Keratinocyte (primary cell): ENCODE measurements at places on chromosomes 2 and 18.
A peak's percentile ranks its signal among the peaks of the same experiment; 100 is the strongest.

GRCh38 chr2:233311241-233311926 is 3.8 kb downstream of the SAG start:
- DNase-seq: no peak

- DNase-seq: no peak
These were observed 99.9 kb downstream of the DYM start for GRCh38 chr18:49360582-49360981.

DNA sequence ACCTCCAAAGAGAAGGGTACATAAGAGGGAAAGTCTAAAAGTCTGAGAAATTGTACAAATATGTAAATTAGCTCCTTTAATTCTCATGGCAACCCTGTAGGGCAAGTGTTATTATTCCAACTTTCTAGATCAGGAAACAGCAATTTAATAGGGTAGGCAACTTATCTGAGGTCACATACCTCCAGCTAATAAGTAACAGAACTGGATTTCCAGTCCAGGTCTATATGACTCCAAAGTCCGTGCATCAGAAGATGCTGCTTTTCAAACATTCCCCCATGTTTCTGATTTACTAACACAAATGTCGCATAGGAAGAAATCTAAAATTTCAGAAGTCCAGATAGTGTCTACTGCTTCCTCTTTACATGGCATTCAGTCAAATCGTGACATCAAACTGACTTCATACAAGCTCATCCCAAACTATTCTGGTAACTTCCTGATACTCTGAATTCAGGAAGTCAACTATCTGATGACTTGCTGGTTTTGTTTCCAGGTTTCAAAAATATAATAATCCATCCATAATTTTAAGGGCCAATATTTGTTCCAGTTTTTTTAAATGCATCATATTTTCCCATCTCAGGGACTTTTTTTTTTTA is 419.3 kb upstream of the ACVR2A start:
- DNase-seq: no peak

- no peak for DNase-seq
These were observed 444.3 kb downstream of the NBAS start for GRCh38 chr2:15116830-15117229.

- no peak for DNase-seq
These were observed 18.9 kb downstream of the LYPD6B start for GRCh38 chr2:149057401-149057800.

- no peak for DNase-seq
These were observed 83.1 kb upstream of the GAREM1 start for GRCh38 chr18:32553640-32554365.

- no peak for DNase-seq
These were observed 4.3 kb downstream of the BIN1 start for GRCh38 chr2:127102521-127103242.

DNA sequence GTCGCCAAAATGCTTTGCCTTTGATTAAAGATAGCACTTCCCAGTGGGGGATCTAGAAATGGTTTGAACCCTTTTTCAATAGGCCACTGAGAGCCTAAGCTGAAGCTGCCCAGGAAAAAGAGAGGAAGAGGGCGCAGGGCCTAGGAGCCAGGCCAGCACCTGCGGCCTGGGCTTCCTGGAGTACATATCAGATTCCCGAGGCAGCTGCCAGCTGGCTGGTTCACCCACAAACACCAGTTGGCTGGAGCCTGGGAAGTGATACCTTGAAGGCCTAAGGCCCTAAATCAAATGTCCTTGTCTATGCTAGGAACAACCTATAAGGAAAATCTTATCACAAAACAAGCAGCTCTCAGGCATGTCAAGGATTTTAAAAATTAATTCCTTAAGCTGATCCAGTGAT is 37.1 kb downstream of the ANKRD44 start:
- no peak for DNase-seq

DNA sequence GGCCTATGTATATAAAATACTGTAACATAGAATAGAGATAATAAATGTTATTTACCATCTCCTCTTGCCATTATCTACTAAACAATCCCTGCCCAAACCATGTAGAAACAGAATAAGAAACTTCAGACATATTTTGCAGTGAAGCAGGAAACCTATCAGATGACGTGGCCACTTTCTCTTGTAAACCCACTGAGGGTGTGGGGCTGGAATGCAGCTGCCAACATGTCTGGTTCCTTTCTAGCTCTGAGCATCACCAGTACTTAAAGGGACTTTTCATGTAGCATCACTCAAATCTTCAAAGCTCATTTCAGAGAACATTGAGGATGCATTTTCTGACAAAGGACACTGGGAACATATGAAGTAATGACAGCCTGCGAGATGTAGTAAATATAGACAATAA is 251.8 kb downstream of the LPIN1 start:
- DNase-seq: no peak

- no peak for DNase-seq
These were observed 3.9 kb upstream of the DLX1 start for GRCh38 chr2:172081221-172082022.

DNA sequence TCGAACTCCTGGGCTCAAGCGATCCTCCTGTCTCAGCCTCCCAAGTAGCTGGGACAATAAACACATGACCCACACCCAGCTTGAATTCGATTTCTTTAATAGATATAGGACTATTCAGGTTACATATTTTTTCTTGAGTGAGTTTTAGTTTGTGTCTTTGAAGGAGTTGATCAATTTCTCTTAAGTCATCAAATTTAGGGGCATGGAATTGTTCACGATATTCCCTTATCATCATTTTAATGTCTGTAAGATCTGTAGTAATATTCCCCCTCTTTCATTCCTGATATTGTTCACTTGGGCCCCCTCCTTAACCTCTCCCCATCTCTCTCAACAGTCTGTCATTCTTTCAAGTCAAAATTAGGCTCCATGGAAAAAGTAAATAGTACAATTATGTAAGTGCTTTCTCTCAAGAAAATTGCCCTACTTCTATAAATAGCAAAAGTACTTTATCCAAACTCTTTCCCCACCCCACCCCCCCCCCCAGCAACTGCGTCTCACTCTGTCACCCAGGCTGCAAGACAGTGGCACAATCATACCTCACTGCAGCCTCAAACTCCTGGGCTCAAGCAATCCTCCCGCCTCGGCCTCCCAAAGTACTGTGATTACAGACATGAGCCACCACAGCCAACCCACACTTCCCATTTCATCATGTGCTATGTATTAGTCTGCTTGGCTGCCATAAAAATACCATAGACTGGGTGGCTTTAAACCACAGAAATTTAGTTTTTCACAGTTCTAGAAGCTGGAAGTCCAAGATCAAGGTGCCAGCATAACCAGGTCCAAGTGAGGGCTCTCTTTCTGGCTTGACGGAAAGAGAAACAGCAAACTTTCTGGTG is 20.1 kb downstream of the WDR33 start:
- DNase-seq: no peak

DNA sequence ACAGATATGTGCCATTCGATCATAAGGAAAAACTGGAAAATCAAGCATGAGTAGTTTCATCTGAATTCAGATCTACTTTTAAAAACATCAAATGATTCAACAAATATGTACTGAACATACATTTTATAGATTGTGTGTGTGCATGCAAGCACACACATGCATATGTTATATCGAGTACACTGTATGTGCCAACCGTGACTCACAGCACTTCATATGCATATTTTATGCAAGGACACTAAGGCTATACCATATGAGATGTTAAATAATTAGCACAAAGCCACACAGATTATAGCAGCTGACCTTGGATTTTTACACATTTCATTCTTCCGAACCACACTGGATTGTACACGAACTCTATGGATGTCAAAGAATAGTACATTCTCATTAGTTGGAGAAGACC is 161.2 kb downstream of the DNAH7 start:
- no peak for DNase-seq

- no peak for DNase-seq
These were observed 64.4 kb downstream of the KLHL29 start for GRCh38 chr2:23449413-23449812.

- no peak for DNase-seq
These were observed 91.5 kb downstream of the CCBE1 start for GRCh38 chr18:59605633-59606192.

- DNase-seq: no peak
These were observed 261.3 kb upstream of the MEIS1 start for GRCh38 chr2:66173645-66174044.

GRCh38 chr2:238669046-238669445 is 178.8 kb upstream of the TWIST2 start:
- no peak for DNase-seq

DNA sequence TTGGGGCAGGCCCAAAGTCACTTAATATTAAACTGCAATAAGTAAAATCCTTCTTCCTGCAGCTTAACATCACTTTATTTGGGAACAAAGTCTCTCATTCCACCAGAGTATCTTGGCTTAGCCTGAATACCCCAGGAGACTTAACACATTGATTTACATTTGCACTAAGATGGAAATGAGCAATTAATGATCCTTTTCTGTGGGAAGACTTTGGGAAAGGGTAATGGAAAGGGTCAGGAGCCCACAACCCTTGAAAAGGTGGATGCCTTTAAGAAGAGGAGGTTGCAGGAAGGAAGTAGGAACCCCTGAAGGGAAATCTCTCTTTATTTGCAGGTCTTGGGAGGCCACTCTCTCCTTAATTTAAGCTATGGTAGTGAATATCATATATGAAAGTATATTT is 28.0 kb upstream of the BARD1 start:
- DNase-seq: no peak

DNA sequence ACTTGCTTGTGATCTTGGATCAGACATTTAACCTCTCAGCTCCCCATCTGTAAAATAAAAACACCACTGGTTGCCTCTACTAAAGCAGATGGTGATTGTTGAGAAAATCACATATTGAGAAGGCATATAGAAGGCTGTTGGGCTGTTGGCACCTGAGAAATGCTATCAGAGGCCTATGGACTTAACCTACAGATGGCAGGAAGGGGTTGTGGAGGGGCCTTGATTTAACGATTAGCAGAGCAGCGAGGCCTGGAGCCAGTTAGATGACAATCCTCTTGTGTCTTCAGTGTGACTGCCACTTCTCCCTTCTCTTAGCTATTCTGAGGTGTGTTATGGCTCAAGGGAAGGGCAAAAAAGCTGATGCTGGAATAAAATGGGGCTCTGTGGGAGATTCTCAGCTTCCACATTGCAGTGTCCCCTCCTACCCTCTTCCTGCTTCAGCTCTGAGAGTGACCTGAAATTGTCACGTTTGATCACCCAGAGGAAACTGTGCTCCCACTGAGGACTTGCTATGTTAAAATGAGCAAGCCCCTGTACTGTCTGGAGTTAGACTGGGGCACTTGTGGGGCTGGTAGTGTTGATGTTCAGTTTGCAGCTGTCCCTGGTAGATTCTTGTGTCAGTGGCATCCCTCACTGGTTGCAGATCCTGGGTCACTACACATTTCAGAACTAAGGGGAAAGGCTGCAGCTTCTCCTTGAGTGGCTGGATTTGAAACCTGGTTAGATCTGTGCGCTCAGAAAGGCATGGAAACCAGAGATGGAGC is 31.5 kb downstream of the CXCR4 start:
- no peak for DNase-seq

DNA sequence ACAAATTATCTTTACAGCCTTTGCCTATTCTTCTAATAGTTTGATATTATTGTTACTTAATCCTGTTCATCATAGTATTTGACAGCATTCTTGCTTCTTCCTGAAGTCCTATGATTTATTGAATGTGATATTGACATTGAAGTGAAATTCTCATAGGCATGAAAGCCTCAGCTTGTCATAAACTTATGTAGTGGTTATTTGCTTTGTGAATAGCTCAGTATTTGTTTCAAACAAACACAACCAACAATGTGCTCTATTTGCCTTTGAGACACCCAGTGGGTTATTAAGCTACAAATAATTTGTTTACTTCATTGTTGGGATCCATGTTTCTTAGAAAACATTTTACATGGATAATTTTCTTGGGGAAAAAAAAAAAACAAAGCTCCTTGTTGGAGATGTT is 57.2 kb downstream of the TTC39C start:
- DNase-seq: no peak

GRCh38 chr18:75211953-75212750 is 1.6 kb downstream of the TSHZ1 start:
- DNase-seq: no peak

DNA sequence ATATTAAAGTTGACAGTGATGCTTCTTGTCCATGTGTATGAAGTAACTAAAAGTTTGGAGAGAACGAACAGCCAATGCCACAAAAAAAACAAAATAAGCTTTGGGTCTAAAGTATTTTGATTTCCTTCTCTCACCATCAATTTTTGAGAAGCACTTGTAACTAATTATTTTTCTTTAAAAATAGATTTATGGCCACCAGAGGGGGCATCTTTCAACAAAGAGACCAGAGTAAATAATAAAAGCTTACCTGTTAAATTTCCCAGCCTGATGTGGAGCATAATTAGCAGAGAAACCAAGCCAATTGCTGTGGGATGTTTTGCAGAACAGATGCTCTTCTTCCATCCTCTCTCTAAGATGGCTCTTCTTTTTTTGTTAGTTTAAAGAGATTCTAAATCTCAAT is 29.0 kb downstream of the LINC00305 start:
- DNase-seq: no peak

- DNase-seq: no peak
These were observed 159.2 kb downstream of the FAM210A start for GRCh38 chr18:13566941-13567746.

DNA sequence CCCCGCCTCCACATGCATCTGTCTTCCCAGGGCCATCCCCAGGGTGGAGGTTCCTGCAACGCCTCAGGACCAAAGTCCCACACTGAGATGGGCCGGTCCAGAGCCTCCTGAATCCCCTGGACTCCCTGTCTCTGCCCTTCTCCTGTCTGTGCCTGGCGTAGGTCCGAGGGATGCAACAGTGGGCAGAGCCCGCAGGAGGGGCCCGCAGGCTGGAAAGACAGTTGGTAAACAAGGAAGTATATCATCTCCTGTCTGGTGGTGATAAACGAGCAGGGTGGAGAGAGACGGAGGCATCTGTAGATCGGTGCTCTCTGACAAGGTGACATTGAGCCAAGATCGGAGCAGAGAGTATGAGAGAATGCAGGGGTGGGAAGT is 72.6 kb upstream of the RAB6C start:
- DNase-seq: no peak

GRCh38 chr2:127664065-127664894 is 11.1 kb downstream of the LIMS2 start:
- no peak for DNase-seq

DNA sequence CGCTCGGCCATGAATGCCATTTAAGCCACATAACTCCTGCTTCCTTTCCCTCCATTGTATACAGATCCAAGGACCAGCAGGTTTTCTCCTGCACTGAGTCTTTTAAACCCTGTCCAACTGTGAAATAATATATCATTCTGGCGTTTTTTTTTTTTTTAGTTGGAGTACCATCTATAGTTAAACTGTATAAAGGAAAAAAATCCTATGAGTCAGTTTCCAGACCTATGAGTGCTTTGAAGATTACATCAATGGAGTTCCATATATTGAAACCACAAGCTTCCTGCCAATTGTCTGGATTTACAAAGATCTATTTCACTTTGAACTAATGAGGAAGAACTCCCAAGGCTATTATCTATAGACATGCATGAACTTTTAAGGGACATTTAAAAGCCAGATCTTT is 2.4 kb upstream of the MALT1 start:
- DNase-seq: no peak

GRCh38 chr2:110157153-110157793 is 41.7 kb upstream of the MALL start:
- peak; percentile 36 for DNase-seq

GRCh38 chr2:236162882-236163470 is 5.2 kb downstream of the GBX2 start:
- no peak for DNase-seq

- DNase-seq: peak; percentile 73
These were observed 48.2 kb upstream of the MAP3K20 start for GRCh38 chr2:173027181-173028128.

GRCh38 chr2:24861500-24861899 is 58.5 kb downstream of the ADCY3 start:
- DNase-seq: no peak
